ENCODE measurements at places on chromosomes 5 and 9. TPM values are rescaled to one million over a fixed set of nuclear protein-coding genes. Genes with fewer than 3 reads are reported as not detected.

NKD2 gene
- not detected for total RNA-seq

TNIP1 gene
- 260 TPM for total RNA-seq

DNA sequence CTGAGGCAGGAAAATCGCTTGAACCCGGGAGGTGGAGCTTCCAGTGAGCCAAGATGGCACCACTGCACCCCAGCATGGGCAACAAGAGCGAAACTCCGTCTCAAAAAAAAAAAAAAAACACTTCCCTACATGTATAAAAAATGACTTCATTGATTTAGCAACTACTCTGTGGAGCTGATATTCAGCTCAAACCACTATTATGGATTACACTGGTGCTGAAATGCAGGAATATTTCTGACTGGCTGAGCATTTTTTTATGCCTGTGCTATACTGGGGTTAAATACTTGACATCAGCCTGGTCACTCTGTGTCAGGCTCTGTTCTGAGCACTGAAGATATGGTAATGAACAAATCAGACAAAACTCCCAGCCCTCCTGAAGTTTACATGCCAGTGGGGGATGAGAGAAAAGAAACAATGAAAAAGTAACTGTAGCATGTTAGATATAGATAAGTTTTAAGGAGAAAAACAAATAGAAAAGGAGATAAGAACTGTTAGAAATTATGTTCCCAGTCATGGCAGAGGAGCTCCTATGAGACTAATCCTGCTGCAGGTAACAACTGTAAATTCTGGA lies 22.6 kb upstream of the TTC39B start:
- DNase-seq, result no peak

GRCh38 chr5:178241688-178242231 lies 9.2 kb upstream of the PHYKPL start:
- DNase-seq, result no peak

- no peak for DNase-seq
Measured at GRCh38 chr5:56813302-56813701, 2.0 kb upstream of the MAP3K1 start.

ITK gene
- total RNA-seq, result 153 TPM

DNA sequence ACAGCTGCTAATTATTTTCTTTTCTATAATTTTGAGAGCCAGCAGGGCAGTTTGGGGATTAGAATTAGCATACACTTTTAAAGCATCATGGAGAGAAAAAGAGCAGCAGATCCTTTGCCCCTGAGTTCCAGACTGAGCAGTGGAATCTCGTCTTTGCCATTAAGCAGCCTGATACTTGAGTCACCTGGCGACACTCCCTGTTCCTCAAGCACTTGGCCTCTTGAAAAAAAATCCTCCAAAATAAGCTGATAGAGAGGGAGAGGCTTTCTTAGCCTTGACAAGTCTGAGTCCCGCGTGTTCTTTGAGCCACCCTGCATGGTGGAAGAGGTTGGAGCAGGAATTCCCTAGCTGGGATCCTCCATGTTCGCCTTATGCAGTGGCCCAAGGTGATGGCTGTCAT lies 398.3 kb downstream of the IRX2 start:
- no peak for DNase-seq

DNA sequence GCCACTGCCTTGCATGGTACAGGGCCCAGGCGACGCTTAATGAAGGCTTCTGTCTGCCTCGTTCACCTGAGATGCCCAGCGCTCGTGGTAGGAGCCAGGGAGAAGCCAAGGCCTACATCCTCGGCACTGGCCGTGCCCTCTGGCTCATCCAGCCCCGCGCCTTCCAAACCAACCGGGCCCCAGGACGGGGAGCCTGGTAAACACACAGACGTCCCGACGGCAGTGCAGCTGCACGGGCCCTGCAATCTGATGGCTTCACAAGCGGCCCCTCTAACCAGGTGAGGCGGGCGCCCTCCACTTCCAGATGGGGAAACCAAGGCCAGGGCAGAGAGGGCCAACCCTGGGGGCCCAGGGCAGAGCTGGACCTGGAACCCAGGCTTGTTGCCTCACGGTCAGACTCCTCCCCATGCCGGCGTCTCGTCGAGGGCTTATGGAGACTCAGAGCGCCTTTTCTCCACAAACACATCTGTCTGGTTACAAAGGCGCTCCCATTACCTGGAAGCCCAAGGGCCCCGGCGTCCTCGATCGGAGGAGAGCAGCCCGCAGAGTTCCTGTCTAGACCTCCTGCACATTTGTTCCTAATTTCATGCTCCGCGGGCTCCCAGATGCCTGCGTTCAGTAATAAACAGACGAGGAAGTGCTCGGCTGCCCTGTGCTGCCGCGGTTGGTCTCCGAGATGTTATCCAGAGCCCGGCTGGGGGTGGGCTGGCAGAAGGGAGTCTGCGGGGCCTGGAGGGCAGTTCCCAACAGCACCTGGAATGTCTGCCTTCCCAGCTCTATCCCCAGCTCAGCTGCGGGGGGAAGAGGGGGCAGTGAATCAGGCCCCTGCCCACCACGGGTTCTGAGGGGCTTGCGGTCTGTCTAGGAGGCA lies 23.5 kb downstream of the FAM163B start:
- DNase-seq, result no peak

SVEP1 gene
- not detected for total RNA-seq

DNA sequence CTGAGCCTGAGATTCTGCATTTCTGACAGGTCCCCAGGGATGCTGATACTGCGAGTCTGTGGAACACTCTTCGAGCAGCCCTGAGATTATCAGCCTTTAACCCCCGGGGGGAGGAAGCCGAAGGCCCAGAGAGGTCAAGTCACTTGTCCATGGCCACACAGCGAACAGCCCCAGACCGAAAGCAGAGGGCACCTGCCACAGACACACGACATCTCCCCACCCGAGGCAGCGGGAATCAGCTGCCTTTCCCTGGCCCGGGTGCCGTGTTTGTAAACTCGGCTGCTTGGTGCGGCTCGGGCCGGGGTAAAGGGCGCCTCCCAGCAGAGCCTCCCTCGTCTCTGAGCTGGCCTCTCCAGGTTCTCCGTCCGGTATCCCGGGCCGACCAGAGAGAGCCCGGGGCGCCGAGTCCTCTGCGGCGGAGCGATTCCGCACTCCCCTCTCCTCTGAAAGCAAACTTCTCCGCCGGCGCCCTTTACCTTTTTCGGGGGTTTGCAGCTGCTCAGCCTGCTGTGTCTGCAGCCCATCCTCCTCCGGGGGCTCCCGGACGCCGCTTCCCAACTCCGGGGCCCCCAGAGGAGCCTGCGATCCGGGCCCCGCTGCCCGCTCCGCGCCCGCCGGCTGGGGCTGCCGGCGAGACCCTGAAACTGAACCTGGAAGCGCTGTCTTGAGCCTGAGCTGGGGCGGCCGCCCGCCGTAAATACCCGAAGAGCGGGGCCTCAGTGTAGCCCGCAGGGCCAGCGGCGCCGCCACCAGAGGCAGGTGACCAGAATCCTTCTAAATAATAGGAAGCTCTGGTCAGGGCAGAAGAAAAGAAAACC lies at the start of gene CCDC69:
TSS of gene CCDC69 (minus strand) at position 646 of the 818 bp plus-strand sequence. CDS start at position 524, 122 bp downstream.
- peak; percentile 83 for DNase-seq

DNA sequence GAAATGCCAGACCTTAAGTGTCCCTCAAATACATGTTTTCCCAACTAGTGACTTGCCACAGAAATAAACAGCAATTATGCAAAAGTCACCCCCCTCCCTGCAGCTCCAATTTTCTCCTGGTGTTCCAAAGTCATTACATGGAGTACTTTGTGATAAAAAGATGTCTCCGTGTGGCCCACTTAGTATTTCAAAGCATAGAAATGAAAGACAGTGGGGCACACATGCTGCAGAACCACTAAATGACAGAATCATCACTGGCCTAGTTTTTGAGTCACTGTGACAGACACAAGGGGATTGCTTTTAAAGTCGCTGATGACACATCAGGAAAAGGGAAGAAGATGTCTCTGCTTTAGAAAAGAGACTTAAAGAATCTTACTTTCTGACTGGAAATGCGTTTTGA lies 323.4 kb downstream of the PSAT1 start:
- no peak for DNase-seq

- DNase-seq, result no peak
Measured at GRCh38 chr5:106699198-106699597, 971.5 kb downstream of the EFNA5 start.

DNA sequence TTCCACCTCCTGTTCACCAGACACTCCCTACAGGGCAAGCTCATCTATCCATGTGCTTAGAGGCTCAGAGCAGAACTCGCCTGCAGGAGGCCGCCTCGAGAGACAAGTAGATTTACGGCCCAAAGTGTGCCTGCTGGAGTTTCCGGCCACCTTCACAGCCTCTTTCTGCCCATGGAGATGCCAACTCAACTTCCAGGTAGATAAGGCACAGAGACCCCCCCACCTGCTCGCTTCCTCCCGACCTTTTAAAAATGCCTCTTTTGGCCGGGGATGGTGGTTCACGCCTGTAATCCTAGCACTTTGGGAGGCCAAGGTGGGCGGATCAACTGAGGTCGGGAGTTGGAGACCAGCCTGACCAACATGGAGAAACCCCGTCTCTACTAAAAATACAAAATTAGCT lies 46.6 kb downstream of the EXD3 start:
- no peak for DNase-seq

- no peak for DNase-seq
Measured at GRCh38 chr5:116778651-116779280, 204.1 kb upstream of the SEMA6A start.

GRCh38 chr9:121150188-121150587 lies 51.5 kb downstream of the RAB14 start:
- no peak for DNase-seq

DHFR gene
- 73.8 TPM for total RNA-seq

DNA sequence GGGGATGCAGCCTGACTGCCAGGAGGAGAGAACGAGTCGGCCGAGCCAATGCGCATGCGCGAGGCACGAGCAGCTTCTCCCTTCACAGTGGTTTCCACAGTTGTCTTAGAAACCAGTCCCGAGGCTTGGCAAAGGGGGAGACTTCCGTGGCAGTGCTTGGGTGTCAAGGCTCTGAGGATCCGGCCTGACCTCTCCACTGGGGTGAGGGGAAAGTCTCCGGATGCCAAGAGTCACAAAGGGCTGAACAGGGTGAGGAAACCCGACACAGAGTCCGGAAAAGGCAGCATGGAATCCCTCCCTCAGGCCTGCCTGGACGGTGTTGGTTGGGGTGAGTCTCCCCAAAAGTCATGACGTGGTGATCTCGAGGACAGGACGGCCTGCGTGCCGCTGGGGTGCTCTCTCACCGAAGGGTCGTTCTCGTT lies 475.5 kb downstream of the SPATA31A7 start:
- DNase-seq, result no peak

- DNase-seq, result no peak
Measured at GRCh38 chr5:108521841-108522506, 140.1 kb upstream of the FBXL17 start.

- no peak for DNase-seq
Measured at GRCh38 chr5:176531902-176532493, 5.2 kb downstream of the RNF44 start.

All from natural killer cell treated with Interleukin-12 subunit alpha and Interleukin-12 subunit beta and Interleukin-15 and Interleukin-18, amount 100 ng/mL, for 72 hours (primary cell).